ENCODE measurements at places on chromosomes 3 and 15. TPM values are rescaled to one million over a fixed set of nuclear protein-coding genes. Genes with fewer than 3 reads are reported as not detected.

DNA sequence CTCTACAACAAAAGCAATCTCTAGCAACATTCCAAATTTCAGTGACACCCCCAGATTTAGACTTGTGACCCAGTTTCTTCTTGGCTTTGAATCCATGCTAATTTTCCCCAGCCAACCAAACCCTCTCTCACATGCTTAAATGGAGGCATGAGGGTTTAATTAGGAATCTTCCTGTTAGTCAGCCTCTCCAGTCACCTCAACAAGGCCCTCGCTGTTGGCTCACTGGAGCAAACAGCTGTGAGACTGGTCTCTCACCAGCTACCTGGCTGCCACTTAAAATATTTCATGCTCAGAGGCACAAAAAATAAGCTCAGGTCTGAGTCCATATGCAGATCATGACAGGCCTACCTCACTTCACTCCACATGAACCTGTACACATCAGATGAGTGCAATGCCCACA is 630.4 kb upstream of the ADAMTS9 start:
- no peaks in the 10 kb centered on the region for H3K4me1 ChIP-seq
- no peak for DNase-seq
- no peak overlapping the region for H3K4me3 ChIP-seq
- no peaks in the 10 kb centered on the region for H3K27me3 ChIP-seq
- H3K27ac ChIP-seq: no peak overlapping the region

- H3K4me1 ChIP-seq: peaks cover 4% of the 10 kb centered on the region
- H3K27ac ChIP-seq: no peak overlapping the region
- peaks cover 33% of the 10 kb centered on the region for H3K27me3 ChIP-seq
- DNase-seq: no peak
Observed at GRCh38 chr15:76140074-76140464, 80.3 kb downstream of the TMEM266 start.

DNA sequence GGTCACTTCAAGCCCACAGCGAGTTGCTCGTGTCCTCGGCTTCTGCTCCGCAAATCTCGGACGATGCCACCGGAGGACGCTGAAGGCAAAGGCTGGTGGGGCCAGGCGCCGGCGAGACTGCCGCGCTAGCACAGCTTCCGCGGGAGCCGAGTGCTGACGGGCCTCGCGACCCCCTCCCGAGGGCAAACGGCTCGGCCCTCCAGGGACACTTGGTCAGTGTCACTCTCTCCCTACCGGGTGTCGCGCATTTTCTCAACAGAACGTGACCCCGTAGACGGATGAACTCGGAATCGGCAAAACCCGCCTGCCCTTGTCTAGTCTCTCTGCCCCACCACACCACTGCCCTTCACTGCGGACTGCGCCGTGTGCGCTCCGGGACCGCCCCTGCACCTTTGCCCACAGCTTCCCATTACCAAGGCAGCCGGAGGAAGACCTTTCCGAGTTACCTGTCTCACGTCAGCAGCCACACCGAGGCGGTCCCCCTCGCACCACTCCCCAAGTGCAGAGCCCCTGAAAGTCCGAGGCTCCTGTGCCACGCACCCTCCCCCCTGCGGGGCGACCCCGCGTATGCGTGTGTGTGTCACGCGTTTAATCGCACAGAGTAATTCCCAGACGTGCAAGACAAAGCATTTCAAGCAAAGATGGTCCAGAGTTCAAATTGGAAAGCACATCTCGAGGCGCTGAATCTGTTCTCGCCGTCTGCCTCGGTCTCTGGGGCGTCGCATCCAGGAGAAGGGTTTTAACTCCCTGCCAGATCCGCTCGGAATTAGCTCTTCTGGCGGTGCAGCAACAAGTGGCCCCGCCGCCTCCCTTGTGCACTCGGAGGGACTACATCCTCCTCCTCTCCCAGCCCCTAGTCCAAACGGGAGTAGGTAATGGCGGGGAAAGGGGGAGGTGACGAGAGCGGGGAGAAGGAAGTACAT is 245.0 kb upstream of the TOPAZ1 start:
- peaks cover 80% of the 10 kb centered on the region for H3K27me3 ChIP-seq
- peak overlapping the region; percentile 63 for H3K27ac ChIP-seq
- peak overlapping the region; percentile 76 for H3K4me3 ChIP-seq
- peaks cover 2% of the 10 kb centered on the region for H3K36me3 ChIP-seq

- no peak overlapping the region for H3K4me3 ChIP-seq
- no peak for DNase-seq
- H3K27ac ChIP-seq: no peak overlapping the region
- H3K36me3 ChIP-seq: no peaks in the 10 kb centered on the region
- H3K27me3 ChIP-seq: peaks cover 11% of the 10 kb centered on the region
- no peaks in the 10 kb centered on the region for H3K4me1 ChIP-seq
Observed at GRCh38 chr15:74215958-74216357, 13.4 kb upstream of the STRA6 start.

DNA sequence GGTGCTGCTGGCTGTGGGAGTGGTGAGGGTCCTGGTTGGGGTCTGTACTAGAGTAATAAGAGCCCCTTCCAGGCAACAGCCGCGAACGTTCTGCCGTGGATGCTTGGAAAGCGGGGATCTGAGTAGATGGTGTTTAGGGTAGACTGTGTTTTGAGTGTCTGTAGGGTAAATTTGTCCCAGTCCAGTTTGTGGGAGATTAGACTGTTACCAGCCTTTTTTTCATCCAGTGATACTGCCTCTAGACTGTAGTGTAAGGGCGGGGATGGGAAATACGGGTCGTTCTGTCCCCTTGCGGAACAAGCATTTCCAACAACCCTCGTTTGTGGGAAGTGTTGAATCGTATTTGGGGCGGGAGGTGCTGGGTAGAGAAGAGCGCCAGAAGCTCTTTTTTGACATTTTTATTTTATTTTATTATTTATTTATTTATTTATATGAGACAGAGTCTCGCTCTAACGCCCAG is 424 bp downstream of the HAUS2 start:
- DNase-seq: no peak
- peaks cover 23% of the 10 kb centered on the region for H3K36me3 ChIP-seq
- peak overlapping the region; percentile 96 for H3K4me3 ChIP-seq

GRCh38 chr15:39784125-39784524 is 1.5 kb upstream of the FSIP1 start:
- no peaks in the 10 kb centered on the region for H3K27me3 ChIP-seq
- no peaks in the 10 kb centered on the region for H3K36me3 ChIP-seq
- H3K27ac ChIP-seq: no peak overlapping the region
- no peak for DNase-seq

DNA sequence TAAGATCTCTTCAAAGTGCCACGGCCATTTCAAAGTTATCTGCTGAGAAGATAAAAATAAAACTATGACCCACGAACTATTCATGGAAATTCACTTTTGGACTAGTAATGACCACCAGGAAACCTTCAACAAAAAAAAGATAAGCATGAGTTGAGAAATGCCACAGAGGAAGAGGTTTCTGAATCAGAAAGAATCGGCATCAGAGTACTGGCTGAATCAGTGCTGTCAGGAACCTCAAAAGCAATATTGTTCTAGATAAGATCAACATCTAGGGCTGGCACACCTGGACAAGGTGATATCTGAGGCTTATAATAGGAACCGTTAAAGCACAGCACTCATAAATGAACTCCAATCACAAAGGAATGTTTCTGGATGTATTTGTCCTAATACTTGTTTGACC is 72.7 kb downstream of the PEAK1 start:
- peaks cover 7% of the 10 kb centered on the region for H3K4me1 ChIP-seq
- no peaks in the 10 kb centered on the region for H3K27me3 ChIP-seq
- H3K27ac ChIP-seq: no peak overlapping the region
- no peak overlapping the region for H3K4me3 ChIP-seq
- H3K36me3 ChIP-seq: peaks cover 15% of the 10 kb centered on the region

DNA sequence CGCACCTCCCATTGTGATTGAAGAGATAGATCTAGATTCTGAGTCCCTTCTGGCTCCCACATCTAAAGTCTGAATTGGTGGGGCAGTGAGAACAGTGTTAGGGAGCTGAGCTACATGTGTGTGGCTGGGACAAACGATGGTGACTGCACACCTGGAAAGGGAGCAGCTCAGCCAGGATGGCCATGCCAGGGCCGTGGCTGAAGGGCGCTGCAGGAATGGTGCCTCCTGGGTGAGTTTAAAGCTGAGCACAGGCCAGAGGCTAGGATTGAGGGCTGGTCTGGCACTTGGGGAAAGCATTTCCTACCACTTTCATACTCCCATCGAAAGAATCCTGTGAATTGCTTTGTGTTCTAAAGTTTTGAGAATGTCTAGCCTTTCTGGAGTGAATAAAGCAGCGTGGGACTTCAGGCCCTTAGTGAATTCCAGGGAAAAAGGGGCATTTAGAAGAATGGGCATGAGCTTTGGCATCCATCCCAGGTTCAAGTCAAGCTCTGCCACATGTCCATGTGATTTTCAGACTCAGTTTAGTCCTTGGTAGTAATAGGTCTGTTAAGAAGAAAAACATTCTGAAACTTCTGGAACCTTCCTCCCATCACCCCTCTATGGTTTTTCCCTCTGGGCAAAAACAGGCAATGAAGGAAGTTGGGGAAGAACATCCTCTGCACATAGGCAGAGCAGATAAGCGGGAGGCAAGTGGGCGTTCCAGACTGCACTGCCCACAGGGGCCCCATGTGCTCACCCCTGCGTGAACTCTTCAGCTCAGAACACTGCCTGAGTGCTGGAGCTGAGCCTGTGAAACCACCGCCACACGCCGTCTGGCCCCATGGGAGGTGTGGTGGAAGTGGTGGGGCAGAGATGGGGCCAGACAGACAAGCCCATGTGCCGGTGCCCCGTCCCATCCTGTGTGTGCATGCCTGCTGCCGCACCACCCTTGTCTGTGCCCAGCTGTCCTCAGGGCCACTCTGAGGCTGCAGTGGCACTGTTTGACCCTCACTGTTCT is 12.9 kb upstream of the CPNE9 start:
- H3K4me1 ChIP-seq: no peaks in the 10 kb centered on the region
- no peak overlapping the region for H3K4me3 ChIP-seq
- H3K27me3 ChIP-seq: no peaks in the 10 kb centered on the region

- H3K27me3 ChIP-seq: no peaks in the 10 kb centered on the region
- H3K27ac ChIP-seq: no peak overlapping the region
- H3K4me3 ChIP-seq: no peak overlapping the region
- H3K36me3 ChIP-seq: no peaks in the 10 kb centered on the region
Observed at GRCh38 chr15:49827311-49827710, 206.5 kb downstream of the DTWD1 start.

GRCh38 chr3:10283638-10284037 is 9.1 kb downstream of the GHRL start:
- peaks cover 61% of the 10 kb centered on the region for H3K4me1 ChIP-seq
- H3K27ac ChIP-seq: peak overlapping the region; percentile 84
- H3K36me3 ChIP-seq: peaks cover 68% of the 10 kb centered on the region
- H3K27me3 ChIP-seq: no peaks in the 10 kb centered on the region
- H3K4me3 ChIP-seq: peak overlapping the region; percentile 56

DNA sequence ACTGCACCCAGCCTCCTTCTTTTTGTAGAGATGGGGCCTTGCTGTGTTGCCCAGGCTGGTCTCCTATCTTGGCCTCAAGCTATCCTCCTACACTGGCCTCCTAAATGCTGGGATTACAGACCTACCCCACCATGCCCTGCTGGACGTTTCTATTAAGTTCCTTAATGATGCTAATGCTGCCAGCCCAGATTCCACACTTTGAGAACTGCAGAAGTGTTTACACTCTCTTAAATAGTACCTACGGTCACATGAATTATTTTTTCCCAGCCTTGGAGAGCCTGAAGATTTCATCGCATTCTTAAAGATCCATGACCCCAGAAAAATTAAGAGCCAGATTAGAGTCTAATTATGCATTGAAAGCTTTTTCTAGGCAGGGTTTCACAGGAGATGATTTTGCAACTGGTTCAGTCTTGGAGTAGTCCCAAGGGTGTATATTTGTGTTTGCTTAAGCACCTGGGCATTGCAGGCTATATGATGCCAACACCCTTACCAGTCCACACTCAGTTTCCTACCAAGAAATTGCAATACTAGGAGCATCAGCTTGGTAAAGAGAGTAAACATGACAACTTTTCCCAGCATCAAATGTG is 36.6 kb downstream of the TM4SF4 start:
- no peak for DNase-seq
- peaks cover 9% of the 10 kb centered on the region for H3K4me1 ChIP-seq
- H3K27me3 ChIP-seq: peaks cover 18% of the 10 kb centered on the region

DNA sequence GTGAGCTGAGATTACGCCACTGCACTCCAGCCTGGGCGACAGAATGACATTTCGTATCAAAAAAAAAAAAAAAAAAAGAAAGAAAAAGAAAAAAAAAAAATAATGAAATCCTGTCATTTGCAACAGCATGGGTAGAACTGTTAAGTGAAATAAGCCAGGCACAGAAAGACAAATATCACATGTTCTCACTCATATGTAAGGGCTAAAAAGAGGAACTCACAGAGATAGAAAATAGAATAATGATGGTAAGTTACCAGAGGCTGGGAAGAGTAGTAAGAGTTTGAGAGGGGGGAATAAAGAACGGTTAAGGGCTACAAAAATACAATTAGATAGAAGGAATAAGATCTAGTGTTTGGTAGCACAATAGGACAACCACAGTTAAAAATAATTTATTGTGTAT is 19.7 kb downstream of the DENND6A start:
- H3K36me3 ChIP-seq: peaks cover 29% of the 10 kb centered on the region
- no peak overlapping the region for H3K4me3 ChIP-seq
- no peaks in the 10 kb centered on the region for H3K27me3 ChIP-seq
- peak overlapping the region; percentile 27 for H3K27ac ChIP-seq

GRCh38 chr3:17830788-17831187 is 88.4 kb upstream of the TBC1D5 start:
- no peak overlapping the region for H3K4me3 ChIP-seq
- no peaks in the 10 kb centered on the region for H3K4me1 ChIP-seq
- DNase-seq: no peak

GRCh38 chr3:127394984-127395662 is 107.3 kb upstream of the PRR20G start:
- peaks cover 16% of the 10 kb centered on the region for H3K27me3 ChIP-seq
- H3K27ac ChIP-seq: no peak overlapping the region
- no peaks in the 10 kb centered on the region for H3K4me1 ChIP-seq
- no peaks in the 10 kb centered on the region for H3K36me3 ChIP-seq
- H3K4me3 ChIP-seq: no peak overlapping the region

DNA sequence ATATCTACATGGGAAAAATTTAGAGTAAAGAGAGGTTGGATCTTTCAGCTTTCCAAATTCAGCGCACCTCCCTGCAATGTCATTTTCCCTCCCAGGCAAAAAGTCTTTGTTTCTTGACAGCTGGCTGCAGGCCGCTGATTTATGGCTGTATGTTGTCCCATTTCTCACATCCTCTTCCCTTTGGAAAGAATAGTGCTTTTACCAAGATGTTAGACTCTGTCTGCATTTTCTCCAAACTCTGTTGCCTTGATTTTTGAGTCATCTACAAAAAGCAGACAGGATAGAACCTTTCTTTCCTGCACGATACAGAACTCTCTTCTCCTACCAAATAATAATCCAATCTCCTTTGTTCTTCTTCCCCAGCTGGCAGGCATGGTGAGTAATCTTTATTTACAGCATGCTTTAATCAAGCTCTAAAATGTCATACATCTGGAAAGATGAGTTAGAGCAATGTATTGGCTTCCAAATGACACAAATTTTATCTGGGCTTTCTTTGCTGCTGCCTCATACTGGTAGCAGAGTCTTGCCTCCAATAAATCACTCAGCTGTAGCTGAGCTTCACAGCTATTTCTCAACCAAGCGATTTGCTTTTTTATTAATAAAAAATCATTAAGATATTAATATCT is 101.9 kb downstream of the PIK3R4 start:
- no peaks in the 10 kb centered on the region for H3K4me1 ChIP-seq
- no peaks in the 10 kb centered on the region for H3K27me3 ChIP-seq
- H3K4me3 ChIP-seq: no peak overlapping the region
- no peak for DNase-seq
- no peak overlapping the region for H3K27ac ChIP-seq
- H3K36me3 ChIP-seq: no peaks in the 10 kb centered on the region

The ASB14 gene
- total RNA-seq: not detected

The TARS3 gene
- 11.5 TPM for total RNA-seq

The OR5K2 gene
- not detected for total RNA-seq

The LRRN1 gene
- 0.05 TPM for total RNA-seq

The TM6SF1 gene
- 4.0 TPM for total RNA-seq

The GRM7 gene
- not detected for total RNA-seq

The LRTM1 gene
- not detected for total RNA-seq

The HRG gene
- total RNA-seq: not detected

The DHFR2 gene
- 11.3 TPM for total RNA-seq
